ENCODE measurements at places on chromosomes 2 and 18. TPM values are rescaled to one million over a fixed set of nuclear protein-coding genes. Genes with fewer than 3 reads are reported as not detected.

CERKL gene
- 0.30 TPM for total RNA-seq

EIF2AK3 gene
- 14.2 TPM for total RNA-seq

CD8B2 gene
- not detected for total RNA-seq

FLACC1 gene
- not detected for total RNA-seq

ACTG2 gene
- 0.11 TPM for total RNA-seq

REEP1 gene
- total RNA-seq, result 0.57 TPM

GAREM2 gene
- total RNA-seq, result 6.3 TPM

HOXD4 gene
- total RNA-seq, result 0.55 TPM

DSG1 gene
- total RNA-seq, result not detected

OXER1 gene
- not detected for total RNA-seq

NAPG gene
- total RNA-seq, result 11.7 TPM

COL3A1 gene
- 0.25 TPM for total RNA-seq

HOXD9 gene
- total RNA-seq, result 1.7 TPM

PSD4 gene
- 11.2 TPM for total RNA-seq

RBKS gene
- 8.8 TPM for total RNA-seq

REG1B gene
- total RNA-seq, result not detected

PRSS56 gene
- 0.16 TPM for total RNA-seq

YES1 gene
- total RNA-seq, result 31.6 TPM

GPR45 gene
- not detected for total RNA-seq

SP9 gene
- 2.9 TPM for total RNA-seq

TUBA4B gene
- 0.26 TPM for total RNA-seq

TUBB8B gene
- not detected for total RNA-seq

CCDC195 gene
- total RNA-seq, result not detected

BMPR2 gene
- 20.3 TPM for total RNA-seq

LIMS2 gene
- total RNA-seq, result 4.5 TPM

OTOF gene
- total RNA-seq, result 0.03 TPM

CIB4 gene
- 0.16 TPM for total RNA-seq

CCDC74B gene
- total RNA-seq, result 6.1 TPM

PLEKHH2 gene
- total RNA-seq, result 0.92 TPM

GALNT14 gene
- 46.1 TPM for total RNA-seq

DHRS9 gene
- total RNA-seq, result 3.5 TPM

COBLL1 gene
- total RNA-seq, result 3.8 TPM

RGPD3 gene
- 0.13 TPM for total RNA-seq

YPEL5 gene
- 61.6 TPM for total RNA-seq

TXNDC2 gene
- total RNA-seq, result 0.38 TPM

PELI1 gene
- 1.6 TPM for total RNA-seq

FBLN7 gene
- total RNA-seq, result 0.86 TPM

GALNT3 gene
- not detected for total RNA-seq

GTF2A1L gene
- total RNA-seq, result not detected

MAP3K19 gene
- total RNA-seq, result not detected

IL36G gene
- total RNA-seq, result not detected

STARD7 gene
- 106 TPM for total RNA-seq

TEX44 gene
- not detected for total RNA-seq

ATP6V1C2 gene
- 0.26 TPM for total RNA-seq

CTDP1 gene
- total RNA-seq, result 15.8 TPM

IL36A gene
- total RNA-seq, result not detected

RTTN gene
- total RNA-seq, result 7.2 TPM

HRH4 gene
- total RNA-seq, result not detected

PREPL gene
- total RNA-seq, result 19.3 TPM

CHRND gene
- total RNA-seq, result not detected

MROH2A gene
- 0.32 TPM for total RNA-seq

TUBA3E gene
- total RNA-seq, result not detected

LRP2 gene
- total RNA-seq, result 0.06 TPM

ITGA6 gene
- total RNA-seq, result 49.0 TPM

EN1 gene
- total RNA-seq, result 0.92 TPM

IL37 gene
- total RNA-seq, result not detected

ANKRD30BL gene
- total RNA-seq, result not detected

EPAS1 gene
- 112 TPM for total RNA-seq

ANKRD36B gene
- total RNA-seq, result 5.1 TPM
